ENCODE measurements at places on chromosomes 11 and 22. TPM values are rescaled to one million over a fixed set of nuclear protein-coding genes. Genes with fewer than 3 reads are reported as not detected.

Gene LRRC10B
- total RNA-seq, result 0.98 TPM

Gene C11orf91
- total RNA-seq, result not detected

Gene KCNJ5
- total RNA-seq, result 1.2 TPM

Gene ART5
- not detected for total RNA-seq

Gene TSPAN32
- total RNA-seq, result 7.3 TPM

Gene GANAB
- total RNA-seq, result 117 TPM

Gene RASL10A
- 3.3 TPM for total RNA-seq

Gene OR52N4
- 0.44 TPM for total RNA-seq

Gene PHETA2
- total RNA-seq, result 16.4 TPM

Gene CDCA5
- not detected for total RNA-seq

Gene MRGPRX4
- not detected for total RNA-seq

Gene CHADL
- total RNA-seq, result 32.0 TPM

DNA sequence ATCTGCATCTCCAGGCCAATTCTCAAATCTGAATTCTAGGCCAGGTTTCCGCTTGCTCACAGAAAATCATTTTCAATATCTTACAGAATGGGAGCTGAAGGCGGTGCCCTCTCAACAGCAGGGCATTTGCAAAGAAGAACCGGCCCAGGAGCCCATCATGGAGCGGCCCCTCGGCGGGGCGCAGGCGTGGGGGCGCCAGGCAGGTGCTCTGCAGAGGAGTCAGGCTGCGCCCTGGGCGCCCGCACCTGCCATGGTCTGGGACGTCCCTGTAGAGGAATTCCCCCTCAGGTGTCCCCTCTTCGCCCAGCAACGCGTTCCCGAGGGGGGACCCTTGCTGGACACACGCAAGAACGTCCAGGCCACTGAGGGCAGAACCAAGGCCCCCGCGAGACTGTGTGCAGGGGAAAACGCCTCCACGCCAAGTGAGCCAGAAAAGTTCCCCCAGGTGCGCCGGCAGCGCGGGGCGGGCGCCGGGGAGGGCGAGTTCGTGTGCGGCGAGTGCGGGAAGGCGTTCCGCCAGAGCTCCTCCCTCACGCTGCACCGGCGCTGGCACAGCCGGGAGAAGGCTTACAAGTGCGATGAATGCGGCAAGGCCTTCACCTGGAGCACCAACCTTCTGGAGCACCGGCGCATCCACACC lies 11.5 kb downstream of the ZNF74 start:
- H3K27ac ChIP-seq, result no peak overlapping the region
- no peaks in the 10 kb centered on the region for H3K4me1 ChIP-seq
- no peak overlapping the region for H3K4me3 ChIP-seq
- no peaks in the 10 kb centered on the region for H3K27me3 ChIP-seq
- no peak for DNase-seq
- H3K36me3 ChIP-seq, result no peaks in the 10 kb centered on the region

GRCh38 chr11:46491661-46492330 lies 100.2 kb upstream of the CHRM4 start:
- H3K4me3 ChIP-seq, result no peak overlapping the region
- H3K36me3 ChIP-seq, result peaks cover 18% of the 10 kb centered on the region
- peaks cover 42% of the 10 kb centered on the region for H3K4me1 ChIP-seq
- DNase-seq, result no peak

GRCh38 chr11:79291948-79292347 lies 148.9 kb downstream of the TENM4 start:
- H3K4me3 ChIP-seq, result no peak overlapping the region
- H3K36me3 ChIP-seq, result no peaks in the 10 kb centered on the region
- no peak overlapping the region for H3K27ac ChIP-seq
- H3K27me3 ChIP-seq, result no peaks in the 10 kb centered on the region

DNA sequence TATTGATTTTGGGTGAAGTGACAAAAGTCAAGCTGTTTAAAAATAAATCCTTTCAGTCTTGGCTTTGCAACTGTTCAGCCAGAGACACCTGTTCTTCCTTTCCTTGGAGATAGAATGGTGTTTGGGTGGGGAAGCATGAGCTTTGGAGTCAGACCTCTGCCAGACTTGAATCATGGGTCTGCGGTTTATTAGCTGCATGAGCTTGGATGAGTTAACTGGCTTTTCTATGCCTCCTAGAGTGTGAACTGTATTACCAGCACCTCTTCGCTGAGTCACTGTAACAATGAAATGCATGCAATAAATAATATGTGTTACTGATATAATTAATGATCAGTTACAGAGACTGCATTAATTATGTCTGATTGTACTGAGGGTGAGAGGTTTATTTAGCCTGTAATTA lies 13.5 kb upstream of the MYEOV start:
- no peaks in the 10 kb centered on the region for H3K36me3 ChIP-seq
- no peaks in the 10 kb centered on the region for H3K27me3 ChIP-seq

GRCh38 chr11:63804259-63804658 lies 9.0 kb upstream of the SPINDOC start:
- H3K27me3 ChIP-seq, result no peaks in the 10 kb centered on the region
- no peaks in the 10 kb centered on the region for H3K36me3 ChIP-seq
- H3K4me1 ChIP-seq, result no peaks in the 10 kb centered on the region
- H3K27ac ChIP-seq, result no peak overlapping the region
- no peak overlapping the region for H3K4me3 ChIP-seq

- H3K4me1 ChIP-seq, result peaks cover under 1% of the 10 kb centered on the region
- H3K4me3 ChIP-seq, result no peak overlapping the region
- H3K27ac ChIP-seq, result no peak overlapping the region
- no peaks in the 10 kb centered on the region for H3K36me3 ChIP-seq
Measured at GRCh38 chr11:1208394-1209261, 14.2 kb upstream of the MUC5B start.

DNA sequence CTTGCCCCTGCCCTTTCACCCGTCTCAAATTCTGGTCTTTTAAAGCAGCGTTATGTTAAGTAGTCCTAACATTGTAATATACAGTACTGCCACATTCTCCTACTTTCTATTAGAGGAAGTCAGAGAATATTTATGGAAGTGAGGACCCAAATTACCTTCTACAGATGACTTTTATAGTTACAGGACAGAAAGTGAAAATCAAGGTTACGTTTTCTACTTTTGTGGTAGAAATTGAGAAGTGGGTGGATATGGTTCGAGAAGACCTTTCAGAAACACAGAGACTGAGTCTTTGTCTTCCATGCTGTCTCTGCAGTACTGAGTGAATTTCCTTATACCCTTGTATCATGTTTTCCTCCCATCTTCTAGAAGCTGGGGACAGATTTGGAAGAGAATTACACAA lies 17.1 kb downstream of the SC5D start:
- DNase-seq, result no peak
- peaks cover 3% of the 10 kb centered on the region for H3K36me3 ChIP-seq
- H3K27ac ChIP-seq, result no peak overlapping the region

- DNase-seq, result no peak
- no peaks in the 10 kb centered on the region for H3K4me1 ChIP-seq
- no peaks in the 10 kb centered on the region for H3K36me3 ChIP-seq
- no peak overlapping the region for H3K4me3 ChIP-seq
- H3K27me3 ChIP-seq, result no peaks in the 10 kb centered on the region
Measured at GRCh38 chr11:79768343-79768742, 327.5 kb upstream of the TENM4 start.

DNA sequence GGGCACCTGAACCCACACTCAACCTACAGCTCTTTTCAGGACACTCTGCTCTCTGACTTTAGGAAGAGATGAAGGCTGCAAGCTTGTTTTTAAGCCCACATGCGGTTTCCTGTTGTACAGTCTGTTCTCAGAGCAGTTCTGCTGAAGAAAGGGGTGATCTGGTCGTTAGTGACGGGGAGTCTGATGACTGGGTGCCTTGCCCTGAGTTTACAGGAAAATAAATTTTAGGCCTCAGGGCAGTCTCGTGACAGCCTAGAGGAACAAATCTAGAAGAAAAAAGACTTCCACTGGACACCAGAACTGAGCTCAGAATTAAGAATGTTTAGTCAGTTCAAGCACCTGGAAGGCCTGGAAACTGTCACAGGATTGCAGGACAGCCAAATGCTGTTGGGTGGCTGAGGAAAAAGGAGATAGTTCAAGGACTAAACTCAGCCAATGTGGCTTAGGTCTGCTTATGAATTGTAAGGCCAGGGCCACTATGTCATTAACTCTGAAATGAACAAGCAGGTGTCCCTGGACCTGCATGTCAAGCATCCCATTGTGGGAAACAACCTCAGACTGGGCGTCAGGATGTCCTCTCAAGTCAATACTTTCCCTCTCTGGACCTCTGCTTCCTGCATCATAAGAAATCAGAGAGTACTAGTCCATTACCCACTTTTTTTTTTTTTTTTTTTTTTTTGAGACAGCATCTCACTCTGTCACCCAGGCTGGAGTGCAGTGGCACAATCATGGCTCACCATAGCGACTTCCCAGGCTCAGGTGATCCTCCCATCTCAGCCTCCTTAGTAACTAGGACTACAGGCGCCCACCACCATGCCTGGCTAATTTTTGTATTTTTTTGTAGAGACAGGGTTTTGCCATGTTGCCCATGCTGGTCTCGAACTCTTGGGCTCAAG lies 5.7 kb downstream of the PIK3IP1 start:
- DNase-seq, result peak; percentile 55
- H3K27me3 ChIP-seq, result no peaks in the 10 kb centered on the region
- H3K4me1 ChIP-seq, result peaks cover 76% of the 10 kb centered on the region
- no peaks in the 10 kb centered on the region for H3K36me3 ChIP-seq
- H3K4me3 ChIP-seq, result no peak overlapping the region

- H3K27ac ChIP-seq, result no peak overlapping the region
- no peaks in the 10 kb centered on the region for H3K36me3 ChIP-seq
- no peaks in the 10 kb centered on the region for H3K27me3 ChIP-seq
- DNase-seq, result no peak
- H3K4me3 ChIP-seq, result no peak overlapping the region
Measured at GRCh38 chr22:27975381-27976013, 56.4 kb upstream of the PITPNB start.

DNA sequence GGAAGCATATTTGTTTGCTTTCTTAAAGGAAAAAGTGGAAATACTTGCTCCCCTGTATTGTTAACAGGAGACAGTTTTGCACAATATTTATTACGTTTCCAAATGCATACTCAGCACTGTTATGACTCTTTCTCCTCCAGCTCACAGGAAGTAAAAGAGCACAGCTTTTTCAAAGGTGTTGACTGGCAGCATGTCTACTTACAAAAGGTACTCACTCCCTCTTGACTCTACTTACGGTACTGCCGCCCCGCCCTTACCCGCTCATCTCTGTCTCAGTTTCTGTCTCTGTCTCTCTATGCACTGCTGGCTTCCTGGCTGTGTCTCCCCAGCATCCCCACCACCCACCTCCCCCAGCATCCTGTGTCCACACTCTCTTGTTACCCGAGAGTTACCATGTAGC lies 32.2 kb upstream of the MYO18B start:
- no peaks in the 10 kb centered on the region for H3K4me1 ChIP-seq
- no peaks in the 10 kb centered on the region for H3K27me3 ChIP-seq

DNA sequence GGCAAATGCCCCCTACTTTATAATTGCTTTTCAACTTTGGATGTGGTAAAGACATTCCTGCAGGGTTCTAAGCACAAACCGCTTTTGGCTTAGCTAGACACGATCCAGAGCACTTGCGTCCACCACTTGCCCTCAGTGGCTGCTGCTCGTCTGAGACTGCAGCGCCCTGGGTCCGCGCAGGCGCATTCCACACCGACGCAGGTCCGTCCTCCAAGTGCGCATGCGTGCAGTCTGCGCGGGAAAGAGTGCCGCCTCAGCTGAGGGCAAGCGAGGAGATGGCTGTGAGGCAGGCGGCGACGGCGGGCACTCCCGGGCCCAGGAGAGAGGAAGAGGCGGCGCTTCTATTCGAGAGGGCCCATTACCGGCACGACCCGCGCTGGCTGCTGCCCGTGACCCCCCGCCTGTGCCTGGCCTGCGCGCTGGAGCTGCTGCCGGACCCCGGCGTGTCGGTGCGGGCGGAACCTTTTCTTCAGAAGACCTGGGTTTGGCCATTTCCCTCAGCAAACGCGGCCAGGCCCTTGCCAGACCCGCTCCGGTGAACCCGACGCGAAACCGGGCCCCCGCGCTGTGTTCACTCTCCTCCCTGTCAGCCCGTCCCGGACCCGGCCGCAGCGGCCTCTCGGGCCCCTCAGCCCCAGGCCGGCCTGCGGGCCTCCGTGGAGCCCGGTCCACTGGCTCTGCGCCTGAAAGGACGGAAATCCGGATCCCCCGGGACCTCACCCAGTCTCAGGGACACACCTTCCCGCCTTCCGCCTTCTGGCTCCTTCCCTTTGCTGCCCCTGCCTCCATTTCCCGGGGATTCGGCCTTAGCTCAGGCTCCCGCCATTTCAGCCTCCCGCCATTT lies at the start of gene MEI1:
TSS of gene MEI1 (plus strand) at position 240 of the 844 bp plus-strand sequence. CDS start at position 276, 36 bp downstream.
- DNase-seq, result peak; percentile 64
- H3K4me3 ChIP-seq, result no peak within 1 kb of the TSS
- H3K36me3 ChIP-seq, result no peaks in the 10 kb centered on the region
- H3K27ac ChIP-seq, result no peak within 1 kb of the TSS

DNA sequence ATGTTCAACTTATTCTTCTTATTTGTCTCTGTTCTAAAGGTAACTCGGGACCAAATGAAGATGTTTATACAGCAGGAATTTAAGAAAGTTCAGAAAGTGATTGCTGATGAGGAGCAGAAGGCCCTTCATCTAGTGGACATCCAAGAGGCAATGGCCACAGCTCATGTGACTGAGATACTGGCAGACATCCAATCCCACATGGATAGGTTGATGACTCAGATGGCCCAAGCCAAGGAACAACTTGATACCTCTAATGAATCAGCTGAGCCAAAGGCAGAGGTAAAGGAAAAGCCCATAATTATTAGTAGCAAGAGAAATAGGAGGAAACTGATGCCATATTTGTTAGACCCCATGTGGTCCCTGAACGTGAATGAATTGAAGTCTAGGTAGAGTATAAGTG lies 63.3 kb downstream of the TRIM44 start:
- no peaks in the 10 kb centered on the region for H3K4me1 ChIP-seq
- H3K27me3 ChIP-seq, result no peaks in the 10 kb centered on the region
- no peak overlapping the region for H3K27ac ChIP-seq
- H3K4me3 ChIP-seq, result no peak overlapping the region
- no peak for DNase-seq

DNA sequence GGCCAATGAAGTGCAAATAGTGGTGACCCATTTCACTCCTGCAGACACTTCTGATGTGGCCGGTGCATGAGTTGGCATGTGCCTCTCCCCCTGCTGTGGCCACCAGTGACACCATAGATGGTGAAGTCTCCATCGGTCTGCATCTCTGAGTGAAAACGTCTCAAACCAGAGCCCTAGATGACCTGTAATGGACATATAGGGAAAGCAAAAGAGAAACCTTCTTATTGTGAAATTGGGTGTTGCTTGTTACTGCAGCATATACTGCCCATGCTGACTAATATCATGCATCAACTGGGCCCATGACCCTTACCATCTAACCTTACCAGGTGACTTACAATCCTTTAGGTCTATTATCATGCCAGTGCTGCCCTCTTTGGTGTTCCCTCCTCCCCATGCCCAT lies 11.7 kb upstream of the VPS37C start:
- no peak overlapping the region for H3K4me3 ChIP-seq
- no peak overlapping the region for H3K27ac ChIP-seq
- no peaks in the 10 kb centered on the region for H3K4me1 ChIP-seq
- H3K36me3 ChIP-seq, result no peaks in the 10 kb centered on the region
- H3K27me3 ChIP-seq, result peaks cover 5% of the 10 kb centered on the region
- DNase-seq, result no peak

GRCh38 chr11:120441592-120441991 lies 70.0 kb upstream of the GRIK4 start:
- H3K4me3 ChIP-seq, result no peak overlapping the region
- H3K4me1 ChIP-seq, result no peaks in the 10 kb centered on the region
- H3K36me3 ChIP-seq, result peaks cover 79% of the 10 kb centered on the region
- no peak for DNase-seq
- H3K27ac ChIP-seq, result no peak overlapping the region
- no peaks in the 10 kb centered on the region for H3K27me3 ChIP-seq

Data from tibial nerve (tissue), 4 donors.